Sigmoid colon (tissue), 7 donors: ENCODE measurements at places on chromosomes 4 and X.

- DNase-seq: no peak
Observed at GRCh38 chr4:118869808-118870342, 18.8 kb upstream of the SYNPO2 start.

- DNase-seq: no peak
Observed at GRCh38 chr4:86557526-86557925, 36.6 kb upstream of the PTPN13 start.

DNA sequence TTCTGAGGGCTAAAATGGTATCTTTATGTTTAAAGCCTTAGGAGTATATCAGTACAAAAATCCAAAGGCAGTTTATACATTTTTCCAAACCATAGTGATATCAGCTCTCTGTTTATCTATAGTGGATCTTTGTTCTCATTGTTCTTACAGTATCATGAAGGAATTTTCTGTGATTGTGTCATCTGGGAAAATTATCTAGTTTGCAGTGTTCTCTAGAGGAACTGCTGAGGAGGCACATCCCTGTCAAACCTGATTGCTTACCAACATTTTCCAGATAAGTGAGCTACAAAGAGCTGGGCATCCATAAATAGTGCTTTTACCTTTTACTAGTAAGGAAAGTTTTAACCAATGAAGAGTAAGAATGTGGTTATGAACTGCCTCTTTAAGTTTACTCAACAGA, 44.9 kb upstream of the SLC25A31 start:
- DNase-seq: no peak

DNA sequence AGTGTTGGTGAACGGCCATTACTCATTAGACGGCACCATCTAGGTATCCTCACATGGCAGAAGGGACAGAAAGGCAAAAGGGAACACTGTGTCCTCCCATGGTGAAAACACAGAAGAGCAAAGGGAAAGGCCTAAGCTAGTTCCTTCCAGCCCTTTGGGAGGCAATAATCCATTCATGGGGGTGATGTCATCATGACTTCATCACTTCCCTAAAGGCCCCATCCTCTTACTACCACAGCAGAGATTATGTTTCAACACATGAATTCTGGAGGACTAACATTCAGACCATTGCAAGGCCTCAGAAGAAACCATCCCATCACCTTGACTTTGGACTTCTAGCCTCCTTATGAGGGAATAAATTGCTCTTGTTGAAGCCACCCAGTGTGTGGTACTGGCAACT, 238.2 kb downstream of the MGST2 start:
- no peak for DNase-seq

- no peak for DNase-seq
Observed at GRCh38 chr4:81503586-81503985, 31.9 kb upstream of the RASGEF1B start.

DNA sequence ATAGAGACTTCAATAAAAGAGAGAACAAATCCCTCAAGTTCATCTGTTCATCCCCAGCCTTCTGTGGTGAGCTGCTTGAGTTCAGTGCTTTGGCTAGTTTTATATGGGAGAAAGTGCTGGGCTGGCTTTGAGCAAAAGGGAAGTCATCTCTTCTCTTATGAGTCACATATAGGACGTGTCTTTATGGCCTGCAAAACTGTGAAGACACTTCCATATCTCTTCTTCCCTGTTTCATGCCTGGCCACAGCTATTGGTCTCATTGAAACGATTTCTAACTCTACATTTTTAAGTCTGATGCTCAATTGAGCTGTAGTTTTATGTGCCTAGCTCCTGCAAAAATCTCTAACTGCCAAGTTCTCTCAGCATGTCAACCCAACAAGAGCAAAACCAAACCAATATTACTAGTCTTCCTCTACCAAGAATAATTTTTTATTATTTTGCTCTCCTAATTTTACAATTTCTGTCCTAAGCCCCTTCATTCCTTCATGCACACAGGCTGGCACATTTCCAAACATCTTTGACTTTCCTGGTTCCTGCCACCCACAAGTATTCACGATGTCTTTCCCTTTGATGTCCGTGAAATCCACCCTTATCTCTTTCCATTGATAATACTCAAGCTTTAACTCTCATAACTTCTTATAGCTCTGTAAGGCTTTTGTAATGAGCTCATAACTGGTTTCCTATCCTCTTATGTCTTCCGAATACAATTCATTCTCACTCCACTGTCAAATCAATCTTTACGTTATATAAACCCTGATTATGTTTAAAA, 165.3 kb downstream of the BTC start:
- DNase-seq: no peak

DNA sequence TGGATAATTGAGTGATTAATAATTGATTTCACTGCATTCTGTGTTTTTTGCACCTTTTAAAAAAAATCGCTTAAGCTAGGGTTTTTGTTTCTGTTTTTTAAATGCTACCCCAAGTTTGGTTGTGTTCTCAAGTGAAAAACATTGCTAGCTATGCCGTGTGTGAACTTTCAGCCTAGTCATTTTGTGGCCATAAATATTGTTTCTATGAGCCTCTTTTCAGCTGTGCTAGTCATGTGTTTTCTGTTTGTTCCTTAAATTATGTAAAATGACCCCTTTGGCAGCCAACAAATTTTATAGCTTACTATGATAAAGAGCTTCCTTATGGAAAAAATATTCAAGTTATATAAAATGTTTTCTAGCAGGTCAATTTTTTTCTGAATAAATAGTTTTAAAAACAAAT, 59.1 kb downstream of the GALNT7 start:
- no peak for DNase-seq

DNA sequence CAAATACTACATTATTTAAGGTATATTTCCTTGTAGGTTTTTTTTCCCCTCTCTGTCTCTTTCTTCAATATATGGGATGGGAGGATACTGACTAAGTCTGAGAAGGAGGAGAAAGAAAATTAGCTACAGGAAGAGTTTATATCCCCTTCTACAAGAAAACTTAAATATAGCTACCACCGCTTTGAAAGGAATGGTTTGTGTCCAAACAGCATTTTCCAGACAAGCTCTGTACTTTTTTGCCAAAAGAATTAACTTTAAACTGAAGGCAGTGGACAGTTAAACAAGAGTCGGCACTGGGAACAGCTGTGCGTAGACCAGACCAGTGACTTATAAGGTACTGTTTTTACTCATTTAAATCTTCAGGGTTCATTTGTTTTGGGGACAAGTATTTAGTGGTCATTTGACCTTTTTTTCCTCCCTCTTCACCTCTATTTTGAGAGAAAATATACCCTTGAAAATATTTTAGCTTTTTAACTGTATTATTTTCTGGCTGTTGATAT, 303.7 kb downstream of the ARHGAP24 start:
- DNase-seq: no peak

GRCh38 chr4:56531823-56532222, 26.2 kb downstream of the ARL9 start:
- DNase-seq: peak; percentile 66

DNA sequence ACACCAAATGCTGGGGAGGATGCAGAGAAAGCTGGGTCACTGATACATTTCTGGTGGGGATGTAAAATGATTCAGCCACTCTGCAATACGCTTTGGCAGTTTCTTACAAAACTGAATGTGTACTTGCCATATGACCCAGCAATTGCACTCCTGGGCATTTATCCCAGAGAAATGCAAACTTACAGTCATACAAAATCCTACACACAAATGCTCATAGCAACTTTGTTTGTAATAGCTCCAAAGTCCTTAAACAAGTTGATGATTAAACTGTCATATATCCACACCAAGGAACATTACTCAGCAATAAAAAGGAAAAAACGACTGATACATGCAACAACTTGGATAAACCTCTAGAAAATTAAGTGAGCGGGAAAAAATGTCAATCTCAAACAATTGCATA, 12.3 kb downstream of the MID1 start:
- DNase-seq: no peak
